Naive B cell (primary cell): ENCODE measurements at places on chromosomes 3 and 15. TPM values are rescaled to one million over a fixed set of nuclear protein-coding genes. Genes with fewer than 3 reads are reported as not detected.

DNA sequence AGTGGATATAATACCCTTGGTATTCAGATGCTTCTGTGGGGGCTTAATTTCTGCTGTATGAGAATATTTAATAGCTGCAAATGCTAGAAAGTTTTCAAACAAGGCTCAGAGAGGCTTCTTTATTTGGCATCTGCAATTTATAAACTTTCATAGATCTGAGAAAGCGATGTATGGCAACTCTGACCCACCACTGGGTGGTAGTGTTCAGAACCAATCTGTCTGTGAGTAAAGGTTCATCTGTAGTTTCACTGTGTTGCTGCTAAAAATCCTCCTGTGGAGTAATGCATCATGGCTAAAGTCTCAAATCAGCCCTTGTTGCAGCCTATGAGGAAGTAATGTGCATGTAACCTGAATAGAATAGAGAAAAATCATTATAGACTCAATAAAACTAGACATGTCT, 47.4 kb downstream of the CLSTN2 start:
- no peak overlapping the region for H3K4me3 ChIP-seq
- no peak overlapping the region for H3K27ac ChIP-seq
- H3K36me3 ChIP-seq = no peaks in the 10 kb centered on the region
- no peak for DNase-seq
- no peaks in the 10 kb centered on the region for H3K4me1 ChIP-seq

DNA sequence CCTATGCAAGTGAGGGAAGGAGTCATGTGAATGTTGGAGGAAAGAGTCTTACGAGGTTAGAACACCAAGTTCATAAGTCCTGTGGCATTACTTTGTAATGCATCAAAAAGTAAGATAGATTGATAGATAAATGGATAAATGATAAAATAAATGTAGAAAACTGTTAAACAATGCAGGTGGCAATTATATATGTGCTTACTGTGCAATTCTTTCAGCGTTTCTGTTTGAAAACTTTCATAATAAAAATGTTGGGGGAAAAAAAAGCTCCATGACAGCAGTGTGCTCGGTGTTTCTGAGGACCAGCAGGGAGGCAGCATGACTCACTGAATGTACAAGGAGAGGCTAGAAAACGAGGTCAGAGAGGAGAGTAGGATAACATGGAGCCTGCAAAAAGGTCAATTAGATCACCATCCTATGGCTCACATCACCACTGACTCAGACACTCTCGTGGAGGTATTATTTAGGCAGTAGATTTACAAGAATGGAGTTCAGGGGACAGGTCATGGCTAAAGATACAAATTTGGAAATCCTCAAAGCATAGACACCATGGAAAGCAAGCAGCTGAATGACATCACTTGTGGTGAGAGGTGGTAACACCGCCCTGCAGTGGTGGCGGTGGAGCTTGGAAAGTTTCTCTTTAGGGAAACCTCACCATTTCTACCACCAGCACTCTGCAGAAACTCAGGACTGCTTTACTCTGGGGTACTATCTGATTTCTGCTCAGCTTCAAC, 219.8 kb downstream of the CTNNB1 start:
- H3K36me3 ChIP-seq = no peaks in the 10 kb centered on the region
- DNase-seq = no peak
- H3K4me1 ChIP-seq = peaks cover 5% of the 10 kb centered on the region
- no peak overlapping the region for H3K27ac ChIP-seq
- no peak overlapping the region for H3K4me3 ChIP-seq
- H3K27me3 ChIP-seq = no peaks in the 10 kb centered on the region

GRCh38 chr15:29936353-29937049, 114.2 kb upstream of the TJP1 start:
- H3K36me3 ChIP-seq = no peaks in the 10 kb centered on the region
- no peak overlapping the region for H3K4me3 ChIP-seq
- no peaks in the 10 kb centered on the region for H3K27me3 ChIP-seq
- no peak overlapping the region for H3K27ac ChIP-seq

The TIMP4 gene
- not detected for polyA plus RNA-seq

The NR2E3 gene
- not detected for polyA plus RNA-seq

DNA sequence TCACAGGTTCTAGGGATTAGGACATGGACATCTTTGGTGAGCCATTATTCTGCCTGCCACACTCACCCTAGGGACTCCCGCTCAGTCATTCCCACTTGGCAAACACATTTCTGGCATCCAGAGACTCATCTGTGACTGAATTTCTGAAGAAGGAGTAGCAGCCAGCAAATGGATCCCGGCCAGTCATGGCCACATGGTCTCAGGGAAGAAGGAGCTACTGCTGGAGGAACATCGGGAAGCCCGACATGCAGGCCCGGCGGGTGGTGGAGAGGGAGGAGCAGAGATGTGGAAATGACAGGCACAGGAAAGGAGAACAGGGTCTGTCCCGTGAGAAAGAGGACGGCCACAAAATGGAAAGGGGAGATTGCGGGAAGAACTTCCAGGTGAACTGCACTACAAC, 65.4 kb downstream of the SEMA5B start:
- no peak for DNase-seq
- no peak overlapping the region for H3K27ac ChIP-seq
- H3K36me3 ChIP-seq = no peaks in the 10 kb centered on the region
- H3K4me3 ChIP-seq = no peak overlapping the region
- no peaks in the 10 kb centered on the region for H3K4me1 ChIP-seq
- peaks cover 8% of the 10 kb centered on the region for H3K27me3 ChIP-seq

DNA sequence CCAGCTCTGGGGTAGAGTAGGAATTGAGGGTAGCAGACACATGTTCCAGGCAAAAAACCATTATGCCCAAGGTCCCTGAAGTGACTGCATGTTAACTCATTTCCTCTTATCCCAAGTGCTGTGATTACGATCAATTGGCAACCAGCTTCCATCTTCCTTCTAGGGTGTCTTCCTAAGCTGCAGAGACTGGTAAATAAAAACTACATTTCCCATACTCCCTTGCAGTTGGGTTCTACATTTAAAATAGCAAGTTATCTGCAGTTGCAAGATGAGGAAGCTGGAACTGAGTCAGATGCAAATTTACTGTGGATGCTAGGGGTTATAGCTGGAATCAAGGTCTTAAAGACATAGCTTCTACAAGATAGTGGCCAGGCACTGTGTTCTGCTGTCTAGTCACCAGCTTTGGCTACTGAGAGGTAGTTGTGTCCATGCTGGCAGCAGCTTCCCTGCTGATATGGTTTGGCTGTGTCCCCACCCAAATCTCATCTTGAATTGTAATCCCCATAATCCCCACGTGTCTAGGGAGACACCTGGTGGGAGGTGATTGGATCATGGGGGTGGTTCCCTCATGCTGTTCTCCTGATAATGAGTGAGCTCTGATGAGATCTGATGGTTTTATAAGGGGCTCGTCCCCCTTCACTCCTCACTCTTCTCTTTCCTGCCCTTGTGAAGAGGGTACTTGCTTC, 51.3 kb upstream of the FBN1 start:
- no peaks in the 10 kb centered on the region for H3K27me3 ChIP-seq
- no peak overlapping the region for H3K4me3 ChIP-seq
- H3K4me1 ChIP-seq = no peaks in the 10 kb centered on the region

The FSTL1 gene
- polyA plus RNA-seq = not detected

The MTFMT gene
- 20.4 TPM for polyA plus RNA-seq

GRCh38 chr15:25899870-25900269, 36.7 kb upstream of the ATP10A start:
- no peaks in the 10 kb centered on the region for H3K36me3 ChIP-seq
- H3K4me3 ChIP-seq = no peak overlapping the region
- H3K27me3 ChIP-seq = peaks cover 4% of the 10 kb centered on the region
- DNase-seq = no peak
- H3K4me1 ChIP-seq = peaks cover 4% of the 10 kb centered on the region
- H3K27ac ChIP-seq = peak overlapping the region; percentile 6

- no peaks in the 10 kb centered on the region for H3K4me1 ChIP-seq
- no peak overlapping the region for H3K4me3 ChIP-seq
- no peaks in the 10 kb centered on the region for H3K27me3 ChIP-seq
- no peaks in the 10 kb centered on the region for H3K36me3 ChIP-seq
- no peak for DNase-seq
Observed at GRCh38 chr3:94776401-94776915, 713.6 kb downstream of the NSUN3 start.
